ENCODE measurements at places on chromosomes 2 and 18.

GRCh38 chr18:76621782-76622495 lies 126.9 kb upstream of the ZNF516 start:
- DNase-seq, result no peak

DNA sequence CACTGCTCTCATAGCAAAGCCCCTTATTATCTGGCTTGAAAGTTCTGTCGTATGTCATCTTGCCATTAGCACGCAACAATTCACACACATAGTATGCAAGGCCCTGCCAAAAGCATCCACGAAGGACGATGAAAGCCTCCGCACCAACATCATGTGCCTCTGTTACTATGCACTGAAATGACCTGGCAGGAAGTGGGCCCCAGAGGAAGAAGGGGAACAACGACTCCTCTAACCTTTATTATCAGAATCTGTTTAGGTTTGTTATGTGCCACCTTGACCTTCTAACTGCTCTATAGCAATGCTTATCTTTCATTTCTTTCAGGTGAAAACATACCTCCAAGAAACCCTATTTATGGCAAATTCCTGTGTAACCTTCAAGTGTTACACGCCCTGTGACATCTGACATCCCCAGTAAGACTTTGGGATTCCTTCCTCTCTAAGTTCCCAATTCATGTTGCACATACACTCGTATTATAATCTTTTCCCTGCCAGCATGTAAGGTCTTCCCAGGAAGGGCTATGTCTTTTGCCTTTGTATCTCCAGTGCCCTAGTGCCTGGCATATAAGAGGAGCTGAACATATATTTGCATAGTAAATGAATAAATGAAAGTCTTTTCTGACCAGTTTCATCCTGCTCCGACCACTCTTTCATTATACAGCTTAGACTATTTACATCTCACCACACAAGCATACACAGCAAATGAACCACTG lies 7.0 kb upstream of the NDUFV2 start:
- DNase-seq, result no peak

GRCh38 chr2:31192396-31192795 lies 24.9 kb downstream of the CAPN14 start:
- no peak for DNase-seq

- no peak for DNase-seq
Observed at GRCh38 chr2:152743002-152743401, 24.6 kb downstream of the ARL6IP6 start.

DNA sequence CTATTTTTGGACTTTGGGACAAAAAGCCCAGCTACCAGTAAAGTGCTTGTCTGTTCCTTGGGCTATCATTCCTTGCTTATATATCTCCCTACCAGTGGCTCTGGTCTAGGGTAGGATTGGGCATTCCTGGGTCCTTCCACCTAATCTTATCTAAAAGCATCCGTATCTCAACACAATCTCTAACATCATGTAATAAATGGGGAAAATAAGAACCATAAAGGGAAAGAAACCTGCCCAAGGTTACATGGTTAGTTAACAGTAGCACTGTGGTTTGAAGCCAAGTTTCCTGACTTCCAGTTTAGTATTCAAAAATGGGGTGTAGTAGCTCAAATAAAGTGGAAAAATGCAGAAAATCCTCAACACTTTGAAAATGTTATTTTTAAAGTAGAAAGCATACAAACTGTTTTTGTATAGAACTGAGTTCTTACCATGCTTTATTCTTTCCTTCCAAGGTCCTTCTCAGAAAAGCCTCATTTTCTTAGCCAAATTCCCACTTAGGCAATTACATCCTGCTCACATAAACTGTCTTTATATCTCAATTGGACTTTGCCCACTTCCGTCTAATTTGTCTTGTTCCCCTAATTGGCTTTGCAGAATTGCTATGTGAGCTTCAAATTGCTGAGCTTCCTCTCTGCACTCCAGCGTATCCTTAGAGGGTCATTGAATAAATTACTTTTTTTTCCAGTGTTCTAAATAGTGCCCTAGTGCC lies 273.1 kb upstream of the UBE2E3 start:
- no peak for DNase-seq

- DNase-seq, result no peak
Observed at GRCh38 chr2:120771781-120772208, 36.1 kb downstream of the GLI2 start.

DNA sequence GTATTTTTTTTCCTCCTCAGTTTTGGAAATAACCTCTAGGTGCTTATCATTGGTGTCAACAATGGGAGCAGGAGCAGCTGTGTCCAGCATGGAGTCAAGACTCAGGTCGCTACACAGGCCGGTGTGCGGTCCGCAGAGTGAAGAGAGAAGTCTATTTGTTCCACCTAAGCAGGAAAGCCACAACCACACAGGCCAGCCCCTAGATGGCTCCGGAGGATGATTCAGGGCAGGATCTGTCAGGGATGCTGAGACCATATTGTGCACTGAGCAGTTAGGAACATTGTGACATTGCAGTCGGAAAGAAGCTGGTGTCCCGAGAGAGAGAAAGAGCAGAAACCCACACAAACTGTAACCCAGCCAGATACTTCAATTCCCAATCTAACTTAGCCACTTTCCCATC lies 136.9 kb downstream of the GAREM1 start:
- no peak for DNase-seq

DNA sequence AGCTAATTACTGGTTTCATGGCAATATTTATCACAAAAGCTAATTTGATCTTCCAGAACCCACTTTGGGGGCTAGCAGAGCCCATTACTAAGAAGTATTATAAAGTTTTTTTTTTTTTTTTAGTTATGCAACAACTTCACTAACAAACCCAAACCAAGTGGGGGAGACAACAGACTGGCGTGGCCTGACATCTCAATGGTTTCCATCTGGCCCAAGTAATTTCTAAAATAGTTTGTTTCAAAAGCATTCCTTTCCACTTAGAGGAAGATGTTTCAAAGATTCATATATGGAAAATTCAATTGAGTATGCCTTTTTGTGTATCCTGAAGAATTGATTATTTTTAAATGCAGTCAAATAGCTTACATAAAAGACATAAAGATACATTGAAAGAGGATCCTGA lies 367.1 kb downstream of the HRH4 start:
- DNase-seq, result no peak

DNA sequence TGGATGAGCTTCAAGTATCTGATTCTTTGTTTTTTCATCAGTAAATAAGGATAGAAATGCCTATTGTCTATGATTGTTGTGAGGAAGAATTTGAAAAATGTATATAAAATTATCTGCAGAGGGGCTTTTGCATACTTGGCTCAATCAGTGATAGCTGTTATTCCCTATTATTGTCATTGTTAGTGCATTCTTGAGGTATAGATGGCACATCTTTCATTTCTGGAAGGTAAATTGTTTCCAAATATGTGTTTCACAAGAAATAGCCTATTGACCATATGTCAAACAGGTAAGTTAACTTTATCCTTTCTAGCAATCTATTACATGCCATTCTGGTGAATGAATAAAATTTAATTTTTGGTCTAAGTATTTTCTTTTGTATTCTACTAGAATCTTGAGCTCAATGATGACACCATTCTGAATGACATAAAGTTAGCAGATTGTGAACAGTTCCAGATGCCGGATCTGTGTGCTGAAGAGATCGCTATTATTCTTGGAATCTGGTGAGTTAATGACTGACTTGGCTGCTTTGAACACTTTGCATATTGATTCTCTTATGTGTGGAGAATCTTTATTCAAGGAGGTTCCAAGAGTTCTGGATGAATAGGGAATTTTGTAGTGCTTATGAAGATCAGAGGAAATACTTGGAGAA lies 44.2 kb downstream of the TTC27 start:
- no peak for DNase-seq

DNA sequence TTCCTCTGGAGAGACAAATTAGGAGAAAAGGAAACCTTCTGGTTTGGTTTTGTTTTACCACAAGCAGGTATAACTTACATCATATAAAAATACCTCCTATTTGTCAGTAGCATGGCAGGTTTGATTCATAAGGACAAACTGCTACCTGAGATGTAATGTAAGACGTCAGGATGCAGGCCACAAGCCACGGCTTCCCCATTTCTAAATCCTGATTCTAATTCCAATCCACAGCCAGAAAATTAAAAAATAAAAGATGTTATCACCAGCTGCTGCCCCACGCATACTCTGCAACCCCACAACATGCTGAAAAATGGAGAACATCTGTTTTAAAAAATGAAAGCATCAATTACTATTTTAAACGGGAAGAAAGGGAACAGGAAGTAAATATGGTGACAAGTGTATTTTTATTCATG lies 197.6 kb downstream of the BCL11A start:
- DNase-seq, result no peak

DNA sequence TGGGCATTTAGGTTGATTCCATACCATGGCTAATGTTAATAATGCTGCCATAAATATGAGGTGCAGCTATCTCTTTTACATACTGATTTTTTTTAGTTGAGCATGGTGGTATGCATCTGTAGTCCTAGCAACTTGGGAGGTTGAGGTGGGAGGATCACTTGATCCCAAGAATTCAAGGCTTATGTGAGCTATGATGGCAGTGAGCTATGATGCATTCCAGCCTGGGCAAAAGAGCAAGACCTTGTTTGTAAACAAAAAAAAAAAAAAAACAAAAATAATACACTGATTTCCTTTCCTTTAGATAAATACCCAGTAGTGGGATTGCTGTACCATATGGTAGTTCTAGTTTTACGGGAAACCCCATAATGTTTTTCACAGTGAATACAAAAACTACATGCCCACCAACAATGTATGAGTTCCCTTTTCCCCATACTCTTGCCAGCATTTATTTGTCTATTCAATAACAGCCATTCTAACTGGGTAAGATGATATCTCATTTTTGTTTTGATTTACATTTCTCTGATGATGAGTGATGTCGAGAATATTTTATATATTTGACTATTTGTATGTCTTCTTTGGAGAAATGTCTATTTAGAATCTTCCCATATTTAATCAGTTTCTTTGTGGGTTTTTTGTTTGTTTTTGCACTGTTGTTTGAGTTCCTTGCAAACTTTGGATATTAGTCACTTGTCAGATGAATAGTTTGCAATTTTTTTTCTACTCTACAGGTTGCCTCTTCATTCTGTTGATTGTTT lies 281.0 kb upstream of the KYNU start:
- DNase-seq, result no peak

DNA sequence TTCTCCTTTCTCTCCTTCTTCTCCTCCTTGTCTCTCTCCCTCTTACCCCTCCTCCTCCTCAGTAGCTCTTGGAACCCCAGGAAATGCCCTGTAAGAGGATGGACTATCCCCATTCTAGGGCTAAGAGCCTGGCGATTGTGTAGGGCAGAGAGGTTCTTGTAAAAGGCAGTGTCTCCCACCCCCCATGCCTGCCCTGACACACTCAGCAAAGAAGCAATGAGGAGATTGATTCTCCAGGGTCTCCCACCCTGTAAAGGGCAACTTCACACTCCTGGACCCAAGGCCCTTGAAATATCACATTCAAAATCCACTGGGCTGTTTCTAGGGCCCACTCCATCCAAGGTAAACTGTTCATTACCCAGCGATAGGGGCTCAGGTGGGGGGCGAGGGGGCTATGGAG lies 144.1 kb downstream of the INSIG2 start:
- no peak for DNase-seq

GRCh38 chr2:56898986-56899385 lies 715.2 kb downstream of the CCDC85A start:
- no peak for DNase-seq

DNA sequence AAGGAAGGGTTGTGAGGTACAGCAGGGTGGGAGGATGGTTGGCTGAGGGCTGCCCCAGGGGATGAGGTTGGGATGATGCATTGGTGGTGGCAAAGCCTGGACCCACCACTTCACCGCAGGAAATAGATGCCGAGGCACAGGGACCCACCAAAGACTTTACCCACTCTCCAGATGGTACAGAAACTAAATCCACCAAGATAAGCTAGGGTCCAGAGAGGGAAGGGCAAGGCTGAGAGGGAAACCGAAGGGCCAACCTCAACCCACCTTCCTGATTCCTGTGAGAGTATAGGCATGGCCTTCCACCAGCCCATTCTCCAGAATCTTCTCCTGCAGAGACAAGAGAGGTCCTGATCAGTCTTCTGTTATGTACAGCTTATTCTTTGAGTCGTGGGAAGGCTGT lies 18.1 kb downstream of the CAPN14 start:
- no peak for DNase-seq

GRCh38 chr2:233087713-233088112 lies 27.6 kb downstream of the INPP5D start:
- DNase-seq, result no peak

DNA sequence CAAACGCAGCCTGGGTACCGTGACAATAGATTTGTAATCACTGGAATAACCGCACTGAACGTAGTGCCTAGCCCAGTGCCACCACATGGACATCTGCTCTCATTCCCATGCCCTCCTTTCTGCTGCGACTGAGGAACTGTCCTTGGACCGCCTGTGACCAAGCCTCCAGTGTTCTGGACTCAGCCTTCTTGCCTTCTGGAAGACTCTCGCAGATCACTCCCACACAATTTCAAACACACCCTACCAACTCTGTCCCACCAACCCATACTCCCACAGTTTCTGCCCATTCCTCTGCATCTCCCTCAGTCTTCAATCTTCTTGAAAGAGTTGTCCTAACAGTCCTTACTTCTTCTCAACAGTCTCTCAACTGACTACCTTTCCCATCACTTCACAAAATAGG lies 2.1 kb downstream of the RNF149 start:
- DNase-seq, result no peak

DNA sequence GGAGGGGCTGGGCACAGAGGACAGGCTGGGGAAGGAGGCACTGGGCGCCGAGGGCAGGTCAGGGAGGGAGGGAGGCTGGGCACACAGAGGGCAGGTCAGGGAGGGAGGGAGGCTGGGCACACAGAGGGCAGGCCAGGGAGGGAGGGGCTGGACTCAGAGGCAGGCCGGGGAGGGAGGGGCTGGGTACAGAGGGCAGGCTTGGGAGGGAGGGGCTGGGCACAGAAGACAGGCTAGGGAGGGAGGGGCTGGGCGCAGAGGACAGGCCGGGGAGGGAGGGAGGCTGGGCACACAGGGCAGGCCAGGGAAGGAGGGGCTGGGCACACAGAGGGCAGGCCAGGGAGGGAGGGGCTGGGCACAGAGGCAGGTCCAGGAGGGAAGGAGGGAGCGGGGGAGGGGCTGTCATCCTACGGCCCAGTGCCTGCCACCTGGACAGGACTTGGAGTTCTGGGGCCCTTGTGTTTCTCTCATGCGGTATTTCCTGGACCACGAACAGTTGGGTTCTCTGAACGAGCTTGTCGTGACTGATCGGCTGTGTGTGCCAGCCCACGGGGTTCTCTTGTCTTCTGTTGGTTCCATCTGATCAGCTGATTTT lies 46.7 kb upstream of the KCNG2 start:
- no peak for DNase-seq

Data from central memory CD8-positive, alpha-beta T cell (primary cell).